ENCODE measurements at places on chromosomes 1 and 21. TPM values are rescaled to one million over a fixed set of nuclear protein-coding genes. Genes with fewer than 3 reads are reported as not detected.

- DNase-seq = no peak
These were observed 11.0 kb downstream of the FAM163A start for GRCh38 chr1:179754041-179754624.

DNA sequence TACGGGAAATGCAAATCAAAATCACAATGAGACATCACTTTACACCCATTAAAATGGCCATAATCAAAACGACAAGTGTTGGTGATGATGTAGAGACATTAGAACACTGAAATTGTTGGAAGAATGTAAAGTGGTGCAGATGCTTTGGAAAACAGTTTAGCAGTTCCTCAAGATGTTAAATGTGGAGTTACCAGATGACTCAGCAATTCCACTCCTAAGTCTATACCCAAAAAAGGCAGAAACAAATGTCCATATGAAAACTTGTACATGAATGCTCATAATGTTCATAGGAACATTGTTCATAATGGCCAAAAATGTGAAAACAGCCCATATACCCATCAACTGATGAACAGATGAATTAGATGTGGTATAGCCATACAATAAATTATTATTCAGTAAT is 267.4 kb downstream of the KCNH1 start:
- DNase-seq = no peak

DNA sequence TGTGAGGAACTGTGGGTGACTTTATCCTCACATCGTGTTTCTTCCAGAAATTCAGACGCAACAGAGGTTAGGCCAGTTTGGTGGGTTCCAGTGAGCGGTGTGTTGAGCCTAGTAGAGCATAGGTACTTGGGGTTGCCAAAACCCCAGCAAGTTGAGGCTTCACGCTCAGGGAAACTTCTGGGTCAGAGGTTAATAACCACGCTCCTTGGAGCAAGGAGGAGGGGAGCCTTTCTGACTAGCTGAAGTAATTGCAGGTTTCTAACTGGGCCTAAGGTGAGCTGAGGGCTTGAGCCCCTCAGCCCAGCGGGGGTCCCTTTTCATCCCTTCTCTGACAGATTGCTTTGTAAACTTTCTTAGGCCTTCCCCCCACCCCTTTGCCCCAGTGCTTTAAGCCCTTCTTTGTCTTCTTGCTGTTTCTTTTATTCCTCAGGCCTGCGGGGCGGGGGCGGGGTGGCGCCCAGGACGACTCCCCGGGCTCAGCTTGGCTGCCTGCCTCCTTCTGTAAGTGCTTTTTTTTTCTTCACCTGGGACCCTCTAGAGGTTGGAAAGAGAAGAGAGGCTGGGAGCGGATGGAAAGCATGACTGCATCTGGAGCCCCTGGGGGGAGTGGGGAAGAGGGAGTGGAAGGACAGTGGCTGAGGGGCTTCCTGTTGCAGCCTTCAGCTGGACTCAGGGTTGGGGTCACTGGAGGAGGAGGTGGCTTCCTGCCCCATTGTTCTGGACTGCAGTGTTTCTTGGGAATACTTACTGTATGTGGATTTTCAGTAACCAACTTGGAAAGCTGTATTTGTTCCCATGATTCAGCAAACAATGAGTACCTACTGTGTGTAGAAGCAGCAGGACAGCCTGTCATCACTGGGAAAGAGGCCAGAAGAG is 1.3 kb upstream of the ZNF436 start:
- DNase-seq = no peak

DNA sequence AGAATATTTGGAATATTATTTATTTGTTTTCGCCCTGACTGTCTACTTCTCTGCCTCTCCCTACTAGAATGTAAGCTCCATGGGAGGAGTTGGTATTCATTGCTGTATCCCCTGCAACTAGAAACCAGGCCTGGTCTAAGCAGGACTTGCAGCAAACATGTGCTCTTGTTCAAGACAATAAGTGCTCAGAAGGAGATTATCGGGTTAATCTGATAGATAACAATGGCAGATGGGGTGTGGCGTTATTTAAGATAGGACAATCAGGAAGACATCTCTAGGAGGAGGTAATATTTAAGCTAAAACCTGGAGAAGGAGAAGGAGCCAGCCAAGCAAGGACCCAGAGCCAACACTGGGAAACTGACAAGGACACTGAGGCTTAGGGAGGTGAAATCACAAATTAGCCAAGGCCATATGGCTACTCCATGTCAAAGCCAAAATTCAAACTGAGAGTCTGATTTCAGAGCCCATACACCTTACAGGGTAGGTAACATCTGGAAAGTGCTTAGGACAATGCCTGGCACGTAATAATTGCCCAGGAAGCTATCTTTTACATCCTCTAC is 41.5 kb downstream of the STYXL2 start:
- DNase-seq = no peak

LRRC38 gene
- total RNA-seq = not detected

GRCh38 chr1:207919523-207920170 is 8.7 kb upstream of the CD34 start:
- no peak for DNase-seq

DNA sequence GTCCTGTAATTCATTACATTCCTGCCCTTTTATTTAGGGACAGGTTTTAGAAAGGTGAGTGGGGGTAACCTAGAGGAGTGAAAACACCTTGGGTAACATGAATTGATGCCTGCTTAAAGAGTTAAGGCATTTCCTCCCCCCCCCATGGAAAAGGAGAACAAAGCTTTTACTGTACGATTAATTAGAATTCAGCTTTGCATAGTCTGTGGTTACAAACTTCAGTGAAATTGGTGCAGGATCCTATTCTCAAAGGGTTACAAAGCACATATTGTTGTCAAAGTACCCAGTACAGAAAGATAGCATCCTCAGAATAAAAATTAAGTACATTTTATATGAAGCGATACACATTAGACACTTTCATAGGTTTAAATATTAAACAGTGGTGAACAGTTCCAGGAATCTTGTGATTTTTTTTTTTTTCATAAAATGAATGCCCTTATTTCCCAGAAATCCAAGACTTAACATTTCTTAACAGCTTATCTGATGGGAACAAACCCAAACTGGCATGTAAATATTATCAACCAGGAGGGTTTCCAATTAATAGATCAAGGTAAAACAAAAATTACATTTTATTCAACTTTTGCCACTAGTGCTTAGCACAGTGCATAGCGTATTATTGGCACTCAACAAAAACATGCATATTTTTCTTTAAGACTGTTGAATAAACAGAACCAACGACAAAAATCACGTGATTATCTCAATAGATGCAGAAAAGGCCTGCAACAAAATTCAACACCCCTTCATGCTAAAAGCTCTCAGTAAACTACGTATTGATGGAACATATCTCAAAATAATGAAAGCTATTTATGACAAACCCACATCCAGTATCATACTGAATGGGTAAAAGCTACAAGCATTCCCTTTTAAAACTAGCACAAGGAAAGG is 172.7 kb downstream of the PDE4B start:
- no peak for DNase-seq
